ENCODE measurements at places on chromosomes 6 and 20.
A peak's percentile ranks its signal among the peaks of the same experiment; 100 is the strongest.

DNA sequence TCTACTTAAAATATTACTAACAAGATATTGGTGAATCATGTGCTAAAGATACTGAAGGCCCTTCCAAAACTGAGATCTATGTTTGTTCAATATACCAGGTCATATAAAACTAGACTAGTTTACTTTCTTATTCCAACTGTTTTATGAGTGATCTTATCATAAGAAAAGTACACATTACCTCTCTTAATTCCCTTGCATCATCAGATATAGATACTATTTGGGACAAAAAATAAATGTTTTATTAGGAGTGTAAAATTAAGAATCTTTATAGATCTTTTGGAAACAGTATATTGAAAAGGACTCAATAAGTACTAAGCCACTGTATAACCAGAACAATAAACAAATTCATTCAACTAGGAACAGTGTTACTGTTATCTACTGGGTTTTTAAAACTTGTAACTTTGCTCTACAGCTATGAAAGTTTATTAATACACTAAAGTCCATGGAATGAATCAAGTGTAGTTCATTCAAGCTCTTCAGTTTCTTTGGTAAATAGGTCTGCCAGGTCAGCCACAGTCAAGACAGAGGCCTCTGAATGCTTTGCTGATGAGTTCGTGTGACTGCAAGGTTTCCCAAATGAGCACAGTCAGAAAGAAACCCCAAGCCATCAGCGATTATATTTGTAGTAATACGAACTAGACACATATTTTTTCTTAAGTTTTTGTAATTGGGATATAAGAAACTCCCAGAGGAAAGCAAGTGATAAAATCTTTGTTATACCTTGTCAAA, 71.8 kb upstream of the FBXO30 start:
- no peak for DNase-seq

GRCh38 chr6:166664135-166664534, 37.1 kb upstream of the RPS6KA2 start:
- DNase-seq, result no peak

DNA sequence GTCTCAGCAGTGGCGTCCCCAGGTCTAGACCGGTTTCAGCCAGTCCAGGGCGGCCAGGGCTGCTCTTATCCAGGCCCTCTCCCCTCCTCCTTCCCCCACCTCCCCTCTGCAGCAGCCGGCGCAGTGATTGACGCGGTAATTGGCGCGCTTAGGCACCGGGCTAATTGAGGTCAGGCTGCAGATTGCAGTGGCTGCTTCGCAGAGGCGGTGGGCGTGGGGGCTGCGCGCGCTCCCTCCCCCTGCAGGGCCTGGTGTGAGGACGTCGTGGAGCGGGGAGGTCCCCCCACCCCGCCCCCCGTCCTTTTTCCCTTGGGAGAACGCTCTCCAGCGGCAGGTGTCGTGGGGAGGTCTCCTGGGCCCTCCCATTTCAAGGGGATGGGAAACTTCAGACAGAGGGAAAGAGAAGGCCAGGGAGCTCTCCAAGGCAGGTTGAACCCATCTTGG, 70.4 kb upstream of the BLCAP start:
- no peak for DNase-seq

DNA sequence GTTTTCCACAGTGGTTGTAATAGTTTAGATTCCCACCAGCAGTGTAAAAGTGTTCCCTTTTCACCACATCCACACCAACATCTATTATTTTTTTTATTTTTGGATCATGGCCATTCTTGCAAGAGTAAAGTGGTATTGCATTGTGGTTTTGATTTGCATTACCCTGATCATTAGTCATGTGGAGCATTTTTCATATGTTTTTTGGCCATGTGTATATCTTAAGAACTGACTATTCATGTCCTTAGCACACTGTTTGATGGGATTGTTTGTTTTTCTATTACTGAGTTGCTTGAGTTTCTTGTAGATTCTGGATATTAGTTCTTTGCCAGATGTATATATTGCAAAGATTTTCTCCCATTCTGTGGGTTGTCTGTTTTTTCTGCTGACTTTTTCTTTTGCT, 820.1 kb downstream of the TENT5A start:
- DNase-seq, result no peak

DNA sequence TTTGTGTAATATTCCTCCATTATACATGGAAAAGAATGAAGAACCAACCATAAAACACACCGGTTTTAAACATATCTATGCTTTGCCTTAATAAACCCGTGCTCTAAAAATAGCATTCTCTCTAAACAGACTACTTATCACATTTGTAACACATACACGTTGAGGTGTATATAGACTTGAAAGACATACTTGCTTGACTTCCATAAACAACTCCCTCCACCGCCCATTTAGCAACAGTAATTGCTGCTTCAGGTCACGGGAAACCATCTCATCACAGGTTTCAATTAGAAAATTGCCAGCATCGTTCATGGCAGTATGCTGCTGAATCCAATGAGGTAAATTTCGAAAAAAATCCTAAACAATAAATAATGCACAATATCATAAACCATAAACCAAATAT, 174.0 kb downstream of the SYNE1 start:
- DNase-seq, result no peak

GRCh38 chr6:39104528-39104927, 10.5 kb downstream of the SAYSD1 start:
- DNase-seq, result no peak

- DNase-seq, result no peak
Measured at GRCh38 chr6:52284131-52284459, 447 bp downstream of the MCM3 start.

- DNase-seq, result no peak
Measured at GRCh38 chr20:44615169-44615791, 32.9 kb downstream of the PKIG start.

DNA sequence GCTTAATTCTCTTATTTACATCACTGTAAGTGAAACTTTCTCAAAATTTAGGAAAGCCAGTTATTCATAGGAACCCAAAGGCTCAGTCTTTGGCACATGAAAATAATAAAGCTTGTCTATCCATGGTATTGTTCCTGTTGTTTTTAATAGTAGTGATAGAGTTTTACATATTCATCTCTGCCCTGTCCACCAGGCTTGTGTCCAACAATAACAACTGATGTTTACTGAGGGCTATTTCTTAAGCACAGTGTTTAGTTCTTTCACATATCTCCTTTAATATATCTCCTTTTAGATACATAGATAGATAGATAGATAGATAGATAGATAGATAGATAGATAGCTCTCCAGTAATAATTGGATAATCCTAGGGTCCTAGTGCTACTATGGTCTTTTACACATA, 34.2 kb downstream of the FOXQ1 start:
- DNase-seq, result no peak

DNA sequence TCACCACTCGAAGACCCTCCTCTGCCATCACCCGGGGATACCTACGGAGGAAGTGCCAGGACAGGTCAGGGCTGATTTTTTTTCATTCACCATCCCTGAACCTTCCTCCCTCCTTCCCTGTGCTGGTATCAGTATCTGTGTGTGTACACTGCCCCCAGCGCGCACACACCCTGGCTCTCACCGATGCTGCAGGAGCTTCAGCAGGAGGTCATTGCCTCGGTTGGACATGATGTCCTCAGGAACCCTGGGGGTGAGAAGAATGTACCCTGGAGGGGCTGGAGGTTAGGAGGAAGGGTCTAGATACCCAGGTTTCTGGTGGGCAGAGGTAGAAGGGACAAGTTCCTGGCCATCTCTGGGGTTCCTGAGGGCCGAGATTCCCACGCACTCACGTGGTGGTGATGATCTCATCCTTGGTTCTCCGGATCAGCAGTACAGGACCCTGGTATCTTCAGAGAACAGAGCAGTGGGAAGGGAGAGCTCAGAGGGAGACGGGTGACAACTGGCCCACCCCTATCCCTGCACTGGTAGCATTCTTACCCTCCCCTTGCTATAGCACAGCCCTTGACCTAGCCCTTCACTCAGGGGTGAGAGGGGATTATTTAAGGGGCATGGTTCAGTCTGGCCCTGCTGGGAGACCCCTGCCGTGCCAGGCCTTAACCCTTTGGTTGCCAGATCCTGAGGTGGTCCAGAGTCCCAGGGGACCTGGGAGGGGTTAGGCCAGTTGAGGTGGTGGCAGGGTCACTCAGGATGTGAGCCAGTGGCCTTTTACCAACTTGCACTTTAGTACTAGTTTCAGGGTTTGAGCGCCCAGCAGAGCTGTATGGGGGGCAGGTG, 7.2 kb upstream of the LY6G5C start:
- no peak for DNase-seq

GRCh38 chr20:5835871-5836270, 85.7 kb downstream of the SHLD1 start:
- peak; percentile 15 for DNase-seq

- no peak for DNase-seq
Measured at GRCh38 chr20:37390891-37391525, 45.1 kb downstream of the SRC start.

- no peak for DNase-seq
Measured at GRCh38 chr6:117544716-117545115, 57.6 kb downstream of the GOPC start.

DNA sequence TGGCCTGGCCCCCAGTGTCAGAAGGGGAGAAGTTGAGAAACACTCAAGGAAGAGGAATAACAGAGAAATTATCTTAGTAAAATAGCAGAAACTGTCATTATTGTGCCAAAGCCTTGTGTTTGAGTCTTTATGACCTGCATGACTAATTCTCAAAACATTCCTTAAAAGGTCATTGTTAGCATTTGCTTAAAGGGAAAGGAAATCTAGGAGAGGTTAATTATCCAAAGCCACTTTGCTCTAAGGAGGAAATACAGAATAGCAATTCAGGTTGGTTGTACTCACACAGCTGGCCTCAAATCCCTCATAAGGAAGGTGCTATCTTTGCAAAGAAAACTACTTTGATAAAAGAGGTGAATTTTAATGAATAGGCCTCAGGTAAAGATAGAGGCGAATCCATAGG, 516.7 kb downstream of the CBLN4 start:
- DNase-seq, result no peak

DNA sequence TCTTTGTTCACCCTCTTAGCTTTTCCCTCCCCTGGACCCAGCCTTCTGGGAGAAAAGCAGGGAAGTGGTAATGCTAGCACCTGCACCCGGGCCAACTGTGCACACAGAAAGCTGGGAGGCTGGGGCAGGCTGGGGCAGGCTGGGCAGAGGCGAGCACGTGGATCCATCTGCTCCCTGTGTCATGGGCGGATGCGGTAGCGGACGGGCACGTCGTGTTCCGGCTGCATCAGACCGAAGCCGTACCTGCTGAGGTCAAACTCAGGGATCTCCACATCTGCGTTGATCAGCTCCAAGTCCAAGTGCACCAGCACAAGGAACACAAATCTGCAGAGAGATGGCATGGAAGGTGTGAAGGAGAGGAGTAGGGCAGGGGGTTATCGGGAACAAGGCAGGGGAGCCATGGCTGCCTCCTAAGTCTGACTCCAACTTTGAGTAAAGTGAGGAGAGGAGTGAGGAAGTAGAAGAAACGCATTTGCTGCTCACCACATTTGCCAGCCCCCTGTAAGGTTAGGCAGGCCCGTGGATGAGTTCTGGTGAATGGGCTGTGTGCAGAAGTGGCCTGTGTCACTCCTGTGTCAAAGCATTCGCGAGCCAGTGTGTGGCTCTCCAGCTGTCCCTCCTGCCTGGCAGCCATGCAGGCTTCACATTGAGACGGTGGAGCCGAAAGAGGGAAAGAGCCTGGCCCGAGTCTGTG, 25.4 kb upstream of the KCNB1 start:
- DNase-seq, result no peak

DNA sequence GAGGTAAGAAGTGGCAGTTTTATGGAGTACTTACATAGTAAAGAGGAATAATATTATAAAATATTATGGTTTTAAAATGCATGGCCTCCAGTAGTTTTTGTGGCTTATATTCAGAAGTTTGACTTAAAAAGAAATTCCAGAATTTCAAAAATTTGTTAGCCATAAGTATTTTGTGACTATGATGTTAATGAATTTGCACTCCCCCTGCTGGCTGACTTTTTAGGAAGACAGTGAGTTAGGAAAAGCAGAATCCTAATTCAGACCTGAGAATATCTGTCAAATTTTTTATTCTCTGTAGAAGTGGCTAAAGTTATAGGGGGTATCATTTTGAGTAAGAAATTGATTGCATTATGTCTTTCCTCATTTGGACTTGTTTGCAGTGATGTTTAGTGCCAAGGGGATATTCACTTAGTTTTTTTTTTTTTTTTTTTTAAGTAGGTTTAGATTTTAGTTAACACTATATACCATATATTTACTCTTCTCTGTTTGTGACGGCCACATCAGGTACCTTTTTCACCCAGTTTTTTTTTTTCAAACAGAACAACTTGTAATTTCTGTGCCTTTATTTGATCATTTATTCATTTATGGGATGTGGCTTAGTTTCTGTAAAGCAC, 40.8 kb downstream of the ZFAND3 start:
- no peak for DNase-seq

Measured in brain pericyte (primary cell).